ENCODE measurements at places on chromosomes 5 and 9.
A peak's percentile ranks its signal among the peaks of the same experiment; 100 is the strongest.

- no peak for DNase-seq
These were observed 33.9 kb downstream of the HRH2 start for GRCh38 chr5:175691761-175692160.

DNA sequence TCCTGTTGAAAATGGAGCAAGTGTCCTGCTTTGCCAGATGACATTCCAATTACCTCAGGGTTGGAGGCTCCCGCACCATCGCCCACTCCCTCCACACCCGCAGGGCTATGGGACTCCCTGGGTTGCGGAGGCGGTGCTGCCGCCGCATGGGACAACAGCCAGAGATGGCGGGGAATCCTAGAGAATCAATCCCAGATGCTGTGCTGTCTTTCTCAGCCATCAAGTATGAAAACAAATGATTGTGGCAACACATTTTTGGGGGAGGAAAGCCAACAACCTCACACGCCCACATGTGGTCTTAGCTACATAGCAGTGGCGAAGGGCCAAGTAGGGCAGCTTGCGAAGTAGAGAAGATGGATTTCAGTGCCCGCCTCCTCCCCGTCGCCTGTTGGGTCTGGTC, 46.7 kb downstream of the IL31RA start:
- no peak for DNase-seq

GRCh38 chr5:57258052-57258451, 84.2 kb downstream of the GPBP1 start:
- no peak for DNase-seq

DNA sequence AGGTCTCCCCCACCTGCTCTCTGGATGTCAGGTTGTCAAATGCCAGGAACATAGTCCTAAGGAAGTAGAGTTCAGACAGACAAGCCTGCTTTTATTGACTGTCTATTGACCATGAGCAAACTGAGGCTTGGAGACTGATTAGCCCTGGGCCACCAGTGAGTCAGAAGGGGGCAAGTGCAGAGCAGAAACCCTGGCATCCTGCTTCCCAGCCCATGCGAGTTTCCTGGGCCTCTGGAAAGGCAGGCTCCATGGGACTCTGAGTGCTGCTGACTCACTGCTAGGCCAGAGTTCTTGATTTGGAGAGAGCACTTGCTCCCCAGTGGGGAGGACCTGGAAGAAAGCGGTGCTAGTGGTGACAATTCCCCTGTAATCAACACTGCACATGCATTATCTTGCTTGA, 2.8 kb upstream of the HBEGF start:
- DNase-seq, result no peak

GRCh38 chr9:15612962-15613361, 60.1 kb downstream of the CCDC171 start:
- DNase-seq, result no peak

DNA sequence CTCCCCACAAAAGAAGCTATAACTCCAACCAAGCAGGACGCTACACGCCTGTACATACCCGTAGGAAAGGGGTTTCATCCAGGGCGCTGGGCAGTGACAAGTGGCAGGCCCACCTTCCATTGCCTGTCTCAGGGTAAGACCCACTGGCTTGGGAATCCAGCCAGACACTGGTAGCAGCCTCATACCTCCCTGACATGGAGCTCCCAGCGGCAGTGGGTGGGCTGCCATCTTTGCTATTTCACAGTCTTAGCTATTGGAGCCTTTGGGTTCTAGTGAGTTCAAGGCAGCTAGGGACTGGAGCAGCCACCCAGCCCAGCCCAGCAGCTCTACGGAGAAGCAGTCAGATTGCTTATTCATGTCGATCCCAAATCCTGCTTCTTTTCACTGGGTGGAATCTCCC, 3.4 kb upstream of the IFNA10 start:
- no peak for DNase-seq

- no peak for DNase-seq
These were observed 272.1 kb downstream of the TLE1 start for GRCh38 chr9:81417299-81417675.

GRCh38 chr9:106322706-106323245, 540.2 kb upstream of the ZNF462 start:
- no peak for DNase-seq

GRCh38 chr5:33556330-33557328, 115.9 kb downstream of the TARS1 start:
- no peak for DNase-seq

DNA sequence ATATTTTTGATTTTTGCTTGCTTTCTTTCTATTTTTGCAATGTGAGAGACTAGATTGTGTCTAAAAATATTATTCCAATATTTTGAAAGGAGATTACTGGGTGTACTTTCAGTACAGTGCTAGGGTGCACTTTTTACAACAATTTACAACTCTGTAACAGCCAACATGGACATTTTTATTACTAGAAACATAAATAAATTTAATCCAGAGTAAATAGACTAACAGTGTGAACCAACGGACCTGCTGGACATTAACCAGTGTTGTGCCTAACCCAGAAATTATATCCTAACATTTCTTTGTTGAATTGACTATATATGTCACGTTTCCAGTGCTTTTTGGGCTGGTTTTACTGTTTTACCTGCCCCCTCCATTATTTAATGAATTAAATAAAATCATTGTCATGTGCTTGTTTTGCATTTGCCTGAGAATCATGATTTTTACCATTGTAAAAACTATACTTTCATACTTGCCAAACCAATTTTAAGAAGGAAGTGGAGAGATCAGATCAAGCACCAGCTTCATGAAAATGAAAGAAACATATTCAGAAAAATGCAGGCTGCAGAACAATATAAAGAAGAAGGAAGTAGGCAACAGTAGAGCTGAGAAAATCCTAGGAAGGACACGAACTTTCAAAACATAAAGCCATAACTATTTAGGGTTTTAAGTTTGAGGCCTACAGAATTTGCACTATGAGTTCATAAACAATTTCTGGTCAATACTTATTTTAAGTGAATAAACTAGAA, 400.8 kb upstream of the PIK3R1 start:
- DNase-seq, result no peak

GRCh38 chr9:117555964-117556629, 141.2 kb upstream of the ASTN2 start:
- peak; percentile 67 for DNase-seq

DNA sequence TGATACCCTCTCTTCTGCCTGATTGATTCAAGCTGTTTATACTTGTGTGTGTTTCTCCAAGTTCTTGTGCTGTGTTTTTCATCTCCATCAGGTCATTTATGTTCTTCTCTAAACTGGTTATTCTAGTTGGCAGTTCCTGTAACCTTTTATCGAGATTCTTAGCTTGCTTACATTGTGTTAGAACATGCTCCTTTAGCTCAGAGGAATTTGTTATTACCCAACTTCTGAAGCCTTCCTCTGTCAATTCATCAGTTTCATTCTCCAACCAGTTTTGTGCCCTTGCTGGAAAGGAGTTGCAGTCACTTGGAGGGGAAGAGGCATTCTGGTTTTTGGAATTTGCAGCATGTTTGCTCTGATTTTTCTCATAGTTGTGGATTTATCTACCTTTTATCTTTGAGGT, 126.2 kb upstream of the FTMT start:
- no peak for DNase-seq

GRCh38 chr5:58335518-58335917, 124.4 kb downstream of the PLK2 start:
- DNase-seq, result no peak

- DNase-seq, result no peak
These were observed 196.1 kb upstream of the TBC1D2 start for GRCh38 chr9:98451576-98451975.

DNA sequence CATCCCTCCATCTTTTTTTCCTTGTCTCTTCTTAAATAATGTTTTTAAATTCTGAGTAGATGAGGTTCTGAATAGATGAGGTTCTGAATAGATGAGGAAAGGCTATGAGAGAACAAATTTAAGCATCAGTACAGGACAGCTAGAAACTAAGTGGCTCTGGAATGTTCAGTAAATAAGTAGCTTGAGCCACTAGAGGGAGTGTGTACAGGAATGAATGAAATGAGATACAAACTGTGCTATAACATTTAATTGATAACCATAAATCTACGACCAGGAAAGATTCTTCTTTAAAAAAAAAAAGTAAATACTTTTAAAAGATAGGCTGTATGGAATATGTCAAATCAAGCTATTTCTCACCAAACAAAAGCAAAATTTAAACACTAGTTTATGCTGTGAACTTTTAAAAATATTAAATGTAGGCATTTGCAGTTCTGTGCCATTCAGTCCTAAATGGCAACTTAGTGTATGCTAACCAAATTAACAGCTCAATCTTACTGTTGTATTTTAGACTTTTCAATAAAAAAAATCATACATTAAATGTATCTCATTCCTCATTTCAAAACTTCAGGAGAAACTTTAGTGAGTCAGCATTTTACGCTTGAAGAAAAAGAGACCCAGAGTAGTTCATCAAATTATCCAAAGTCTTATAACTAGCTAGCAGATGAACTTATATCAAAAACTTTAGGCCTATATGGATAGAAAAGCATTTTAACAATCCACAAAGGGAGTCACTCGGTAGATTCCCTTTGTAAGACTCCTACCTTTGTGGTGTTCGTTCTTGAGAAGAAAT, 70.4 kb upstream of the SNX2 start:
- no peak for DNase-seq

GRCh38 chr5:63025679-63026078, 447.1 kb downstream of the LRRC70 start:
- DNase-seq, result no peak

- no peak for DNase-seq
These were observed 20.4 kb downstream of the FBXO10 start for GRCh38 chr9:37555786-37556185.

GRCh38 chr9:116039893-116040292, 113.7 kb upstream of the PAPPA start:
- DNase-seq, result no peak

- DNase-seq, result no peak
These were observed 22.5 kb downstream of the TPPP start for GRCh38 chr5:670396-671270.

GRCh38 chr5:36373527-36374086, 71.9 kb upstream of the RANBP3L start:
- DNase-seq, result no peak

DNA sequence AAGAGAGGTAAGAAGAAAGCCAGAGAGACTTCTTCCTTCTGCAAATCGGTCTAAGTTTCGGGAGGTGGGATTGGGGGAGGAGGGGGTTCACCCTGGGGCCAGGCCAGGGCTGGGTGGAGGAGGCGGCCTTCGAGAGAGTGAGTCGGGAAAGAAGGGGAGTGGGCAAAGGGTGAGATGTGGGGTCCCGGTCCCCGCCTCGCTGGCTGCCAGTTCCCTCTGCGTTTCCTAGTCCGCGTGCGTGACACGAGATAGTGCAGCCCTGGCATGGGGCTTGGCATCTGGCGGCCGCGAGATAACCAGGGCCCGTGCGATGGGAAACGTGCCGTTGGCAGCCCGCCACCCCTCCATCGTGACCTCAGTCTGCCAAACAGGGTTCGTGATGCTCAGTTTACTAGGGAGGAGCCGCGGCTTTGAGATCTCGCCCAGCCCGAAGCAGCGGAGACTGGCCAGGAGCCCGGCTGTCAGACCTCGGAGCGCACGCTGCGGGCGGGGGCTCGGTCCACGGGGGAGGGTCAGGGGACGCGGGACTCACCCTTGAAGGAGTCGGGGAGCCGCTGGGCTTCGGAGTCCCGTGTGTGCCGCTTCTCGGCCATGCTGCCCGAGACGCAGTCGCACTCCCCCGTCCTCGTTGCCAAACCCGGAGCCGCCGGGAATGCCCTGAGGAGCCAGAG, at the start of gene STOM:
Gene STOM, minus strand, starts transcription at position 656 of the 671 bp plus-strand sequence. Its CDS starts 63 bp downstream, at position 593.
- DNase-seq, result peak; percentile 33

- DNase-seq, result no peak
These were observed 30.4 kb upstream of the NOTCH1 start for GRCh38 chr9:136576269-136576626.

DNA sequence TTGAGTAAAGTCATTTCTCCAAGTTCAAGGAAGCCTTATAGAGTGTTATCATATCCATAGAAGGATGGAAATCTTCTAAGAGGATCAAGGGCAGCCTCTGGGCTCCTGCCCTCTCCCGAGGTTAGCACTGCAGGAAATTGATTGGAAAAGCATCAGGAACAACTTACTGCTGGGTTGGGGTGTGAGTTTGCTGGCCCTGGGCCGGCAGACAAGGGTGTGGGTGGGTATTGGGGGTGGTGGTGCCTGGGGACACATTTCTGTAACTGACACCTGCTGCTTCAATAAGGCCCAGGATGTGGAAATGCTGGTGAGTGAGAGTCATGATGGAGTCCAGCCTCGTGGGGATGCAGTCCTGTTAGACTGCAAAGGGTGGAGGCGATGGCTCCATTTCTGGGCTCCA, 5.5 kb downstream of the CSF2 start:
- DNase-seq, result no peak

DNA sequence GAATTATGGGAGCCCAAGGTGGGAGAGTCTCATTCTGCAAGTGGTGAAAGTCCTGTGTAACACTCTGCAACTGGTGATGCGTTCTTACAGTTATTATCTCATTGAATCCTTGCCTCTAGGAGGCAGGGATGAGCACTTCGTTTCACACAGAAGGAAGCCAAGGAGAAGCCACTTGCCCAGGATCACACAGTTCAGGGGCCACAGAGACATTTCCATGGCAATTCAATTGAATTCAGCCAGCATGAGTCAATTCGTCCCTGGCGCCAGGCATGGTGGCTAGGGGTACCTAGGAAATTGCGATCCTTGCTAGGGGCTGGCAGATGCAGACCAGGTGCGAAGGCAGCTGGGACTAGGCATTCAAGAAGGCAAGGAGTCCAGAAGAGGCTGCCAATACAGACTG, 26.2 kb downstream of the LHX2 start:
- no peak for DNase-seq

DNA sequence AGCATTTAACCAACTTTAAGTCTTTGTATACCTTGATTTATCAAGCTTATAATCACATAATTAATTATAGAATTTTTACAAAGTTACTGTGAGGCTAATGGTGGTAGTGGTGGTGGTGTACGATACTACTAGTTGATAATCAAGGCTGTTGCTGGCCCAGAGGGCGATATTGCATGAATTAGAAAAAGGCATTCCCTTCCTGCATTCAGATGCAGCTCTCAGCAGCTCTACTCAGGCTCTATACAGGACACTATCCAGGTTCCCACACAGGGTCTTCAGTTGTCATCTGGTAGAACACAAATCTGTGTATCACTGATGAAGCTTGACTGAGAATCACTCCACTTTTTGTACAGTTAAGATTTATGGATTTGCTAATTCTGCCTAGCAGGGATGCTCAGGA, 562.8 kb upstream of the C9orf72 start:
- DNase-seq, result no peak

All from glutamatergic neuron (in vitro differentiated cells).